LHCN-M2 (cell line): ENCODE measurements at places on chromosomes 5 and 9. TPM values are rescaled to one million over a fixed set of nuclear protein-coding genes. Genes with fewer than 3 reads are reported as not detected.
A peak's percentile ranks its signal among the peaks of the same experiment; 100 is the strongest.

Gene EQTN
- not detected in 2 replicates for total RNA-seq

Gene REEP2
- 9.0 and 11.0 TPM in 2 replicates for total RNA-seq

Gene IFNA16
- total RNA-seq: not detected in 2 replicates

Gene PCDHGA10
- total RNA-seq: 17.4 and 21.4 TPM in 2 replicates

Gene SLC34A1
- total RNA-seq: not detected in 2 replicates

Gene PHYHD1
- total RNA-seq: 17.3 and 19.5 TPM in 2 replicates

Gene HRH2
- not detected in 2 replicates for total RNA-seq

DNA sequence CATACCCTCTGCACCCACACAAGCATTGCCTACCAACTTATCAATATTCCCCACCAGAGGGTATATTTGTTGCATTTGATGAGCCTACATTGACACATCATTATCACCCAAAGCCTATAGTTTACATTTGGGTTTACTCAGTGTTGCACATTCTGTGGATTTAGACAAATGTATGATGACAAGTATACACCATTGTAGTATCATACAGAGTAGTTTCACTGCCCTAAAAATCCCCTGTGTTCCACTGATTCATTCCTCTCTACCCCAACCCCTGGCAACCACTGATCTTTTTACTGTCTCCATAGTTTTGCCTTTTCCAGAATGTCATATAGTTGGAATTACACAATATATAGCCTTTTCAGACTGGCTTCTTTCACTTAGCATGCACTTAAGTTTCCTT, 85.7 kb upstream of the CPLX2 start:
- no peak for DNase-seq

DNA sequence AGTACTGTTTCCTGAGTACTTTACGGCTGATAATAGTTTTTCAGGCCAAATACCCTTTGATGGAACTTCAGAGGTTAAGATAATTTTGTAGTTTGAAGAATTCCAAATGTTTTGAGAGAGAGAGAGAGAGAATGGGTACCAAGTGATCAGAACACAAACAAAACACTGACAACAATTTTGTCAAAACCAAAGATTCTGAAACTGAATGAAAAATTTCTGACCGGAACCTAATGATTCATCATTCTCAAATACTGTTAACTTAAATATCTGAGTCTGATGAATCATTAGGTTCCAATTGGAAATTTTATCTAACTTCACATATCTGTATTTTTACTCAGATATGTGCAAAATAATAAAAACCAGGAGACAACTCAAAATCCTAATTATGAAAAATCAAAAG, 4.0 kb downstream of the LMBRD2 start:
- DNase-seq: no peak

GRCh38 chr5:124087752-124088151, 575.8 kb downstream of the CSNK1G3 start:
- DNase-seq: no peak

DNA sequence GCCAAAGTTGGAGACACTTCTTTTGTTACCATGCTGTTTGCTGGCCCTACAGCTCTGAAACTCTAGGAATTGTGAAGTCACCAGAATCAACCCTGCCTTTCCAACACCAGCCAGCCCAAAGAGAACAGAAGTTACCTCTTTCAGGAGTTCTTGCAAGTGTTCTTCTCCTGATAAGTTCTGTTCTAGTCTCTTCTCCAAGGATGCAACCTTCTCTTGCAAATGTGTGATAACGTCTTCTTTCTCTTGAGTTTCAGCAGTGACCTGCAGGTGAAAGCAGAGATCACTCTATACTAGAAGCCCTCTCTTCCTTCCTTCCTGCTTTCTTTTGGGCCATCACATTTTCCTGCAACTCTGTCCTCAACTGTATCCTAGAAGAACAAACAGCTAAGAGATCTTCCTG, 29.1 kb downstream of the GOLGA1 start:
- no peak for DNase-seq

- DNase-seq: no peak
Observed at GRCh38 chr5:165039748-165040147, 1534.3 kb downstream of the MAT2B start.

DNA sequence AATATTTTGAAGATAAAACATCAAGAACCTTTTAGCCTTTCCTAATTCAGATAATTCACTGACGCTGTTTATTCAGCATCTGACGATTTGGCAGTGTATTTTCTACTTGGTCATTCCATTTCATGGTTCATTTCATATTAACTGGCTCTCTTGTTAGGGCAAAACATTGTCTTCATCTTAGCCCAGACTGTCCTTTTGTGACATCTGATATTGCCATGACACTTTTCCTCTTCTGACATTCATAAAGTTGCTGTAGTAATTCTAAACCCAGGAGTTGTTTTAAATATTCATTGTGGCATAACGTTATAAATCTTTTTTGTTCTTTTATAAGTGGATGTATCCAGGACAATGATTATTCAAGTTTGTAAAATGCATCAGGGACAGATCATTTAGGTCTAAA, 1.8 kb downstream of the SCAMP1 start:
- no peak for DNase-seq

- DNase-seq: no peak
Observed at GRCh38 chr5:37661951-37662350, 177.9 kb downstream of the GDNF start.

DNA sequence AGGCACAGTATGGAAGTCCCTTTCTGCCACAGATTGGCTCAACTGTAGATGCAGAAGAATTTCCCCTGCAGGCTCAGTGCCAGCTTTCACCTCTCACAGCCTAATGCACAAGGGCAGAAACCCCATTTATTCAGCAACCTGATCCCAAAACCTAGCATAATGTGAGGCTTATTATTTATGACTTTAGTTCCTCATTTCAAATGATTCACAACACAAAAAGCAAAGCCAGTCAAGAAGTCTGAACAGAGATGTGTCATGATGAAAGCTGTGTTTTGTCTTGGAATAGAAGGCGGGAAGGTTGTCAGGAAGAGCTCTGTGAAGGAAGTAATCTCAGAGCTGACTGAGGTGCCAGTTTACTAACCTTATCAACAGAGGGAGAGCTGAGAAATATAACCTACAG, 369.7 kb downstream of the LRRC70 start:
- DNase-seq: no peak

DNA sequence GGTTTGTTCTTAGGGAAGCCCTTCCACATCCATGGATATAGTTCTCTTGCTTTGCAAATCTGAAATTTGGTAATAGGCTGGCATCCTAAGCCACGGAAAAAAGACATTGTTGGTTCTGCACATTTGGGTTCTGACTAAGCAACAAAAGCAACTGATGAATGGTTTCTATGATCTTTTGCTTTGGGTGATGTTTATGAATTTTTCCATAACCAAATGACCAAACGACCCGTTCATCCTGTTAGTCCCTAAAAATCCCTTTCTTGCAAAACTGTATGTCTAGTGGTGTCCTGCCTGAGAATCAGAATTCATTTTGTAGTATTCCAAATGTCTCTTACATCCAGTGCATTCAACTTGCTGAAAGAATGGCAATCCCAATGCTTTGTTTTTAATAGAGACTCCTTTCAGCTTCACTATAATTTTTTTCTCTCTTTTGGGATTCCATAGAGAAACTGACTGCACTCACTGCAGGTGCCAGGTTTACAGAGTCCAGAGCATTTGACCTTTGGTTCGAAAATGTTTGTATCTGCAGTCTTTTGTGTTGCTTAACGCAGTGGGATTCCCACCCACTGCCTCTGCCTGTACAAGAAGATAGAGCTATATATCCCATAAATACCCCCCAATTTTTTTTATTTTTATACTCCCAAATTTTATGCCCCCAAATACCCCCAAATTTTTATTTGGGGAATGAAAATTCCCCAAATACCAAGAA, 4.7 kb downstream of the SPTAN1 start:
- DNase-seq: no peak

GRCh38 chr5:78591972-78592700, 56.4 kb downstream of the LHFPL2 start:
- DNase-seq: no peak

DNA sequence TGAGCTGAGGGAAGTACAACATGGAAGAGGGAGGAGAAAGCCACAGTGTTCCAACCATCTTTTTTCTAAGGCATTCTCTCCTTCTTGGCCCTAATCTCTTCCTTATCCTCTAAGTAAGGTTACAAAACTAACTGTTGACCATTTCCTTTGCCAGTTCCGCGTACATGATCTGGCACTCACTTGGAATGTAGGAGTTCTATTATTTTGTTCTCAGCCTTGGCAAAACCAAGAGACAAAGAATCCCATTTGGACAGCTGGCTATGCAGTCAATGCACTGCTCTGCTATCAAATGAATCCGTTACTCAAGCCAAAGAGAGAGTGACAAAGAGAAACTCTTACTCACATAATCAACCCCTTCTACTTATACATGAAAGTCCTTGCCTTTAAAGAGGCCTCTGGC, 410.3 kb downstream of the DTWD2 start:
- DNase-seq: no peak

DNA sequence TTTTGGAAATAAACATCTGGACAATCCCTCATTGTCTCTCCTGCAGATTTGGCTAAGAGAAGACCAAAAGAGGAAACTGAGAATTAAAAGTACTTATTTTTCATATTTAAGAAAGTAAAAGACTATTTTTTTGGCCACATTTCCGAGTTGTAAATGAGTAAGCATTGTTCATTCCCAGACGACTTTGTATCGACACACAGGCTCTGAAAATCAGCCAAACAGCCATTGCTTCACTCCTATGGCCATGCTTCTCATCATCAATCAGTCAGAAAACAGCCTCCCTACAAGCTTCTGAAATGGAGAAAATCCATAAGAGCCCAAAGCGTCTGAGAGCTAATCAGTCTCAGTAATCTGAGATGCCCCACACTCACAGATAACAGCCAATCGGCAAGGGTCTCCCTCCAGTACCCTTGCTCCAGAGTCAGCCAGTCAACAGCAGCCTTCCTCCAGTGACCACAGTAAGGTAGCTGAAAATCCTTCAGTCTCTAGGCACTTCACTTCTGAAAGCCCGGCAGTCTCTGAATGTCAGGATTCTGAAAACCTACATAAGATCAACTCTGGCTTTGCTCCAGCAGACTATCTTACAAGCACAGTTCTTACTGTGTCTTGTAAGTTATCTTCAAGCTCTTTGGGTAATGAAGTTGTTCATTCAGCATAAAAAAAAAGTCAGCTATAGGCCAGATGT, 30.9 kb downstream of the CDO1 start:
- DNase-seq: no peak

- peak; percentile 32 for DNase-seq
Observed at GRCh38 chr5:108257996-108258395, 123.9 kb downstream of the FBXL17 start.

DNA sequence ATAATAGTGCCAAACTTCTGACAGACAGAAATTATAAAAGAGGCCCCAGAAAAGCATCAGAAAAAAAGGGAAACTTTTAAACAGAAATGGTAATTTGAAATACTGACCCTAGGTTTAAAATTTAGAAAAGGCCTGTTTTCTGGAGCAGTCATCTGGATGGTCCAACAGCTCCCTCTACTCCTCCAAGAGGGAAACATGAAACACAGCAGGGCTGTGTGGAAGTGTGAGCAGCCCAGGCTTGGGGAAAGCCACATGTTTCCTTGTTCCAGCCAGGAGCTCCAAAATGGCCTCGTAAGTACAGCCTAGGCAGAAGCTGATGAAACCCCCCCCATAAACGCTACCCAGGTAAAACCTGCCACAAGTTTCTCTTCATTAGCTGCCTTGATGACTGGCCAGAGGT, 499.3 kb upstream of the ADAMTS16 start:
- peak; percentile 5 for DNase-seq

DNA sequence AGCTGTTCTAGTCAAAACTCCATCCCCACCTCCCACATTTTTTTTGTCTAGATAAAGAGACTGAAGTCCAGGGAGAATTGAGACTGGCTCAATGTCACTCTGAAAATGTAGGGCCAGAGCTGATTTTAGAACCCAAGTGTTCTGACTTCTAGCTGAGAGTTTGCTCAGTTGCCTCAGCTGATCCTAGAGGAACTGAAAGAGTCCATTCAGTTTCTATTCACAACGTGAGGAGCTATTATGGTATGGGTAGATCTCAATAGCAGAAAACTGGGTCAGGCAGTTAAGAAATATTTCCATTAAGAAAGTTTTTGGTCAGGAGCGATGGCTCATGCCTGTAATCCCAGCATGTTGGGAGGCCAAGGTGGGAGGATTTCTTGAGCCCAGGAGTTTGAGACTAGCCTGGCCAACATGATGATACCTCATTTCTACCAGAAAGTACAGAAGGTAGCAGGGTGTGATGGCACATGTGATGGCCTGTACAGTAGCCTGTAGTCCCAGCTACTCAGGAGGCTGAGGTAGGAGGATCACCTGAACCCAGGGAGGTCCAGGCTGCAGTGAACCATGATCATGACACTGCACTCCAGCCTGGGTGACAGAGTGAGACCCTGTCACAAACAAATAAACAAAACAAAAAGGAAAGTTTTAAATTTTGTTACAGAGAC, 61.7 kb downstream of the GLRA1 start:
- DNase-seq: no peak

- DNase-seq: peak; percentile 32
Observed at GRCh38 chr5:74581988-74582365, 58.6 kb downstream of the ENC1 start.

- DNase-seq: peak; percentile 52
Observed at GRCh38 chr9:72271613-72272478, 93.2 kb downstream of the ZFAND5 start.

GRCh38 chr5:95177456-95177855, 107.4 kb downstream of the MCTP1 start:
- peak; percentile 38 for DNase-seq

- DNase-seq: no peak
Observed at GRCh38 chr5:142634216-142635011, 51.5 kb downstream of the FGF1 start.

DNA sequence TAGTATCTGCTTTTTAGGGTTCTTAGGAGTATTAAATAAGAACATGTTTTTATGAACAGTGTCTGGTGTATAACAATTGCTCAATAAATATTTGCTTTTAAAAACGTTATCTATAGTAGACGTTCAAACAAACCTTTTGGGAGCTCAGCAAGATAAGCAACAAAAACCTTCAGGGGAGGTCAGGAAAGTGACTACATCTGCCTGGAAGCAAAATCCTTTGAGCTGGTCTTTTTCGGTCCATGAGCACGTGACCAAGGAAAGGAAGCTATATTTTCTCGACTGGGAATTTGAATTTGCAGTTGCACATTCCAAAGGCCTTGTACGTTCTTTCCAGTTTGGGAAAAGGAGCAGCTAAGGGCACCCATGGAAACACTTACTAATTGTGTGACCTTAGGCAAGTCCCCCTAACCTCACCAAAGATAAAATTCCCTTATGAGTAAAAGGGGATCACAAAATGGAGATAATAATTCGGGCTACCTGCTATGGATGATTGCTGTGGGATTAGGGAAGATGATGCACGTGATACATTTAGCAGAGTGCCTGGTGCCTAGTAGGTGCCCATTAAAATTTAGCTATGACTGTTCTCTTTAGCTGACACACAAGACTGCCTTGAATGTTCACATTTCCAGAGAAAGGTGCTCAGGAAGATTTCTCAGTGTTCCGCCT, 45.4 kb downstream of the PTTG1 start:
- no peak for DNase-seq

- no peak for DNase-seq
Observed at GRCh38 chr5:142293486-142293885, 31.3 kb downstream of the SPRY4 start.

DNA sequence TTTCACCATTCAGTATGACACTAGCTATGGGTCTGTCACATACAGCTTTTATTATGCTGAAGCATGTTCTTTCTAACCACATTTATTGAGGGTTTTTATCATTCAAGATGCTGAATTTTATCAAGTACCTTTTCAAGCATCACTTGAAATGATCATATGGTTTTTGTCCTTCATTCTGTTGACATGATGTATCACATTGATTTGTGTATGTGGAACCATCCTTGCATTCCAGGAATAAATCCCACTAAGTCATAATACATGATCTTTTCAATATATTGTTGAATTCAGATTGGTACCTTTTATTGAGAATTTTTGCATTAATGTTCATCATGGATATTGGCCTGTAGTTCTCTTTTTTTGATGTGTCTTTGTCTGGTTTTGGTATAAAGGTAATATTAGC, 317.4 kb downstream of the NNT start:
- DNase-seq: no peak
